ENCODE measurements at places on chromosomes 7 and 10.

DNA sequence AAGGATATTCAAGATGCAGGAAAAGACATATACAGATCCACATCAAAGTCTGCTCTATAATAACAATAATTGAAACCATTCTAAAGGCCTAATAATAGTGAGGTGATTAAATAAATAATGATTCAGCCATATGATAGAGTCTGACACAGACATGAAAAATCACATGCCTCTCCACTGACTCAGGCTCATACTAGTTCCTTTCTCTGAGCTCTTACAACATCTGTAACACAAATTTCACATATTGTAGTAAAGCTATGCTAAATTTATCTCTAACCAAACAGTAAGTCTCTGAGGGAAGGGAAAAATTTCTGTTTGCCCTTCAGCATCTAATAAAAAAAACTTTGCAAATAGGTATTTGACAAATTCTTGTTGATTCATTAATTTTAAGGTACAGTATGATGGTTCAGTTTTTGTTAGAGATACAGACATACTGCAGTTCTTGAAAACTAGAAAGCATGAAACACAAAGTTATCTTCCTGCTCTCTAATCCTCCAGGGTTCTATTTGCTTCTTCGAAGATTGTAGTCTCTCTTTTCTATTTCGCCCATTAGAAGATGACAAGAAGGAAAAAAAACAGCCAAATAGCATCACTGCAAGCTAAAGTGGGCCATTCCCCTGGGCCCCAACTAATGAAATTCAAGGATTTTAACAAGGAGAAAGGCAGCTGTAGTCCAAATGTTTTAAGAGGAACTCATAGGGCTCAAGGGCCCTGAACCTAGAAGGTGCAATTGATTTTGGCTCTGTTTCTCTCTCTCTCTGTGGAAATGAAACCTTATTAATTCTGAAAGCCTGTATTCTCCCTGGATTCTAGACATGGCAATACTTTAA, 53.9 kb downstream of the CUBN start:
- no peak for DNase-seq

DNA sequence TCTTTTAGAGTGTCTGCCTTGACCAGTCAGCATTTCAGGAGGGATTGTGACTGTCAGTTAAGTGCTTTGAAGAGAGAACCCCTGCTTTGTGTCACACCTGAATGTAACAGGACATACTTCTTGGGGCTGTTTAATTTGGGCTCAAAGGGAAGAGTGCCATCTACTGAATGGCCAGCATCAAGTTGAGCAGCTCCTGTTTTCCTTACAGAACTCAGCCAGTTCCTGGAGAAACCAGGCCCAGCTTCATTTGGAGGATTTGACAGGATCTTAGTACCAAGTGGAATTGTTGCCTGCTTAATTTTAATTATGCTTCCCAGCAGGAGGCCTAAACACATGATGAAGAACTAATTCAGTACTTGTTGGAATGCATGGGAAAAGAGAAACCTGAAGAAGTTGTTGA, 8.3 kb downstream of the ADD3 start:
- DNase-seq: no peak

DNA sequence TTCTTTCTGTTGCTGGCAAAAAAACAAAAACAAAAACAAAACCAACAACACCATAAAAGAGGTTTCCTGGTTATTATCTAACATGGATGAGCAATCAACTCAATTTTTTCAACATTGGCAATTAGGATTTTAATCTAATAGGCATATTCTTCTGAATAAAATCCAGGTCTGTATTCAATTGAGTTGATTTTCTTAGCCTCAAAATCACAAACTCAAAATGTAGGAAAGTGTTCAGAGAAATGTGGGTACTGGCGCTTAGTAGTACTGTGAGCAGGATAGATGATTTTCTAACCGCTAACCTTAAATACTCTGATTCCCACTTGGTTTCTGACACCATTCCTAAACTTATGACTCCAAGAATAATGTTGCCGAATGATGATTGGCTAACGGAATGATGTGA, 5.6 kb downstream of the WNT16 start:
- DNase-seq: no peak

- DNase-seq: no peak
Measured at GRCh38 chr7:106074257-106074656, 37.9 kb downstream of the SYPL1 start.

DNA sequence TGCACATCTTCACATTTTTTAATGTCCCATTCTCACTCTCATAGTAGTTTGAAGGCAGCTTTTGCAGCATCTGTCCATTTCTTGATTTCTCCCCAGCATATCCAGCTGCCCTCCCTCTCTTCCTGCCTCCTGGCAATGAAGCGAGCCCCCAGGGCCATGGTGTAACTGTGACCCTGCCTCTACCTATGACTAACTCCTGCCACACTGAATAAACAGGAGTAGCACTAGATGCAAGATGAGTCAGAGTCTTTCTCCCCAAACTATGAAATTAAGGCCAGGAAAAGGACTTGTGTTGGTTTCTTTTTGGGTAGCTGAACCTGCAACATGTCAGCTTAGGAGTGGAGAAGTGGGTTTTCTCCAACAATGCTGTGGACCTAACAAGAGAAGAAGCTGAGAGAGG, 329.0 kb downstream of the RNLS start:
- DNase-seq: no peak

DNA sequence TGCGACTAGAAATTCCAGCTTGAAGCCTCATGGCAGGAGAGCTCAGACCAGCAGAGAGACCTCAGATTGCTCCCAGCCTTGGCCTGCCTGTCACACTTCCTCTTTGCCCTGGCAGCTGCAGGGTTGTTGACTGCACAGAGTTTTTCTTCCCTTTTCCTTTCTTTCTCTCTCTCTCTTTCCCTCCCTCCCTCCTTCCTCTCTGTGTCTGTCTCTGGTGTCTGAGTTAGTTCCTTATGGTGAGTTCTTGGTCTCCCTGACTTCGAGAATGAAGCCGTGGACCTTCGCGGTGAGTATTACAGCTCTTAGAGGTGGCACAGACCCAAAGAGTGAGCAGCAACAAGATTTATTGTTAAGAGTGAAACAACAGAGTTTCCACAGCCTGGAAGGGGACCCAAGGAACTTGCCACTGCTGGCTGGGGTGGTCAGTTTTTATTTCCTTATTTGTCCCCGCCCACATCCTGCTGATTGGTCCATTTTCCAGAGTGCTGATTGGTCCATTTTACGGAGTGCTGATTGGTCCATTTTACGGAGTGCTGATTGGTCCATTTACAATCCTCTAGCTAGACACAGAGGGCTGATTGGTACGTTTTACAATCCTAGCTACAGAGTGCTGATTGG, 266.3 kb downstream of the RPS24 start:
- DNase-seq: no peak

DNA sequence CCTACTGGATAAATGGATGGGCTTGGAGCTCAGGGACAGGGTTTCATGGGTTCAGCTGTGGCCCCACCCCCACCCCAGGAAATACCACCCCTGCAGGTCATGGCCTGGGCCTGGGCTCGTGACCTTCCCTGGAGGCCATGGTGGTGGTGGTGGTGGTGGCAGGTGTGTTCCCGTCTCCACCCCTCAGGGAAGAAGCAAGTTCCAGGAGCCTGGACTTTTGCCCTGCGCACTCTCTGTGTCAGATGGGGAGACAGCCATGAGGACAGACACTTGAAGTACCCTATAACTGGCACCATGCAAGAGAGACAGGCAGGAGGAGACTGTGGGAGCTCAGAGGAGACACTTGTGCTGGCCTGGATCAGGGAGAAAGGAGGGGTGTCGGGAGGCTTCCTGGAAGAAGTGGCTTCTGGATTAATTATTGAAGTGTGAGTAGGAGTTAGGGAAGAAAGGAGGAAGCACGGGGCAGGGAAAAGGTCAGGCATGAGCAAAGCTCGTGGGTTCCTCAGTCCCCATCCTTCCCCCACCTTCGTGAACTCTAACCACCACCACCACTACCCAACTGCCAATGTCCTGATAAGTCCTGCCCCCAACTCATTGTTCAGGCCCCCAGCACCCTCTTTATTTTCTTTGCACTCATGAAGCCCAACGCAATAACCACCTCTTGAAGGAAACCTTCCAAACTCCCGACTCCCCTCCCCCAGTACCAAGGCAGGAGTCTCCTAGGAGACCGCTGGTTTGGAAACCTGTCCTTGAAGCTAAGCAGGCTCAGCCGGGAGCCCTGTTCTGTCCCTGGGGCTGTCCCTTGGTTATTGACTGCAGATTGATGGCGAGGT, 8.9 kb downstream of the SH2B2 start:
- DNase-seq: no peak

GRCh38 chr7:151623766-151624165, 104.1 kb upstream of the RHEB start:
- DNase-seq: no peak

DNA sequence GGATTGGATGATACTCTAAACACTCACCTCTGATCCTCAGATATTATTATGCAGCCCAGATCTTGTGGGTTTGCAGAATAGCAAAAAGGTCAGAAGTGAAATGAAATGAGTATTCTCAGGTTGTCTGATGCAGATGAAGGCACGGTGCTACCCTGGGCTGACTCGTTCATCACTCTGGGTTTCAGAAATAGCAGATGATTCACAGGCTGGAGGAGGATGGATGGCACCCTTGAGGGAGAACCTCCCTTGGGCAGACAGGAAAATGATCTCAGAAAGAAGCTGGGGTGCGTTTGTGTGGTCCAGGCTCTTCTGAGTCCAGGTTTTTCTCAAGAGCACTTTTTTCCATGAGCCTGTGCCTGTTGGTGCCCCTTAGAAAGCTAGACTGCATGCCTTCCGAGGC, 515.8 kb upstream of the MKI67 start:
- DNase-seq: no peak

GRCh38 chr10:75034131-75034512, 77.3 kb upstream of the SAMD8 start:
- no peak for DNase-seq

- DNase-seq: no peak
Measured at GRCh38 chr7:3408814-3409595, 108.0 kb downstream of the SDK1 start.

- DNase-seq: no peak
Measured at GRCh38 chr7:36638586-36639263, 85.6 kb downstream of the AOAH start.

- peak; percentile 30 for DNase-seq
Measured at GRCh38 chr10:112314822-112315474, 31.7 kb downstream of the TECTB start.

- no peak for DNase-seq
Measured at GRCh38 chr10:120950051-120950561, 98.9 kb downstream of the WDR11 start.

GRCh38 chr10:90062786-90063185, 361.4 kb downstream of the KIF20B start:
- DNase-seq: no peak

DNA sequence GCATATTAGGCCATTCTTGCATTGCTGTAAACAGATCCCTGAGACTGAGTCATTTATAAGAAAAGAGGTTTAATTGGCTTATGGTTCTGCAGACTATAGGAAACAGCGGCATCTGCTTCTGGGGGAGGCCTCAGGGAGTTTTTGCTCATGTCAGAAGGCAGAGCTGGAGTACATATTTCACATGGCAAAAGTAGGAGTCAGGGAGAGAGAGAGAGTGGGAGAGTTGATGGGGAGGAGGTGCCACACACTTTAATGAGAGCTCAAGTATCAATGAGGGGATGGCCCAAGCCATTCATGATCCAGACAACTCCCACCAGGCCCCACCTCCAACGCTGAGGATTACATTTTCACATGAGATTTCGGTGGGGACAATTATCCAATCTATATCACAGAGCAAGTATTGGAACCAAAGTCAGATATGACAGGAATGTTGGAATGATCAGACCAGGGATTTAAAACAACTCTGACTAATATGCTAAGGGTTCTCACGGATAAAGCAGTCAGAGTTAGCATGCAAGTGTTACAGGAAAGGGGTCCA, 795.3 kb upstream of the CELF2 start:
- no peak for DNase-seq

DNA sequence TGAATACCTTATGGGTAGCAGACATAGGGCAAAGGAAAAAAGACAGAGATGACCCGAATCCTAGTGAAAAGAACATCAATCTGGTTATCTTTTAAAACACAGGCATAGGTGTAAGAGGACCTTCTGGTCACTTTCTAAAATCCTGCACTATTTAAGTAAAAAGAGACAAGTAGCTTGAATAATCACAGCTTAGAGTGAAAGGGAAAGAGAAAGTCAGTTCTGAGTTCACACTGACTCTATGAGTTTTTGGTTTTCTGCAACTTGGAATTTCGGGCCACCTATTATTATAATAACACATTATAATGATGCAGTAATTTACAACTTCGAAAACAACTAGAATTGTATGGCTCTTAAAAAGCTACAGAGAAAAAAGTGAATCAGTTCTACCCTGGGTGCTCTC, 247.8 kb downstream of the DOCK4 start:
- DNase-seq: no peak

- no peak for DNase-seq
Measured at GRCh38 chr7:2920956-2921652, 77.0 kb upstream of the GNA12 start.

DNA sequence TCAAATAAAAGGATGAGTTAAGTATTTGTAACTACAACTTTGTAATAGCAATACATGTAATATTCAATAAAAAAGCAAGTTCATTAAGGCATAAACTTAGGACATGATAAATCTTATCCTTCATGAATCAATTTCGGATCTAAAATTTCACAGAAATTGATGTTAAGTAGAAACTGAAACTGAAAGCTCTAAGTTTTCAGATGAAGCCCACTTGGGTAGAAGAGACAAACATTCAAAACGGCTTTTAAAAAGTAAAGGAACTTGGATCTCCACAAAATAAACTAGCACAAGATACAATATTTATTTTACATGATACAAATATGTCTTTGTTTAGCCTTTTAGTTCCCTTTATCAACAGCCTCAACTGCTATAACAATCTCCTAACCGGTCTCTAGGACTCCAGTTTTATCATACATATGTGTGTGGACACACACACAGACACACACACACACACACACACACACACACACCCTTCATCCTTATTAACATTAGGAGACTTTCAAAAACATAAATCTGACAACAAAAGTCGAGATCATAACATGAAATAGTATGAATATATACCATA, 83.7 kb downstream of the USP6NL start:
- no peak for DNase-seq

DNA sequence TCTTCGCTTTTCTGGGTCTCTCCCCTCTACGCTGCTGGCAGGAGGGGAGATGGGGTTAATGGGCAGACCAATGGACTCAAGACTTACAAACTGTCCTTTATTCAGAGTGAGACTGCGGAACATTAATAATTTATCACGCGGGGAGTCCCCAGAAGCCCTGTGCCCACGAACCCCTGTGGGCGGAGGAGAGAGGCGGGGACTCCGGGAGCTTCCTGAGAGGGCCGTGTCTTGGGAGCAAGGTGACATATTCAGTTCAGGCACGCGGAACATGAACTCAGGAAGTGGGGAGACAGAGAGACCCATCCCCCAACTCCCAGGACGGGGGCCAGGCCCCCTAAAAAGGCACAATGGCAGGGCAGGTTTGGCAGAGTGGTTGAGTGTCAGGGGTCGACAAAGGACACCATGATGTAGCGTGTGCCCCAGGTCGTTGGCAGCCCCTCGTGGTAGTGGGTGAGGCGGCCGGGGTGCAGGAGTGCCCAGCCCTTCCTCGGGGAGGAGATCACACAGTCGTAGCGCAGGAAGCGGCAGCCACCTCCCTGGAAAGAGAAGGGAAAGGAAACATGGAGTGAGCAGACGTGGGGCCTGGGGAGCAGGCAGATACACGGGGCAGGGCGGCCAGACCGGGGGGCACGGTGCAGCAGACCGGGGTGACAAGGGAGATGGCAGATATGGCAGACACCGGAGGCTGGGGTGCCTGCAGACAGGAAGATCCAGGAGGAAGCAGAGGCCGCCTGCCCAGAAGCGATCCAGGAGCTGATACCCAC, 5.2 kb upstream of the MOGAT3 start:
- DNase-seq: no peak
